Transverse colon (tissue), 4 donors: ENCODE measurements at places on chromosomes 7 and 10.

DNA sequence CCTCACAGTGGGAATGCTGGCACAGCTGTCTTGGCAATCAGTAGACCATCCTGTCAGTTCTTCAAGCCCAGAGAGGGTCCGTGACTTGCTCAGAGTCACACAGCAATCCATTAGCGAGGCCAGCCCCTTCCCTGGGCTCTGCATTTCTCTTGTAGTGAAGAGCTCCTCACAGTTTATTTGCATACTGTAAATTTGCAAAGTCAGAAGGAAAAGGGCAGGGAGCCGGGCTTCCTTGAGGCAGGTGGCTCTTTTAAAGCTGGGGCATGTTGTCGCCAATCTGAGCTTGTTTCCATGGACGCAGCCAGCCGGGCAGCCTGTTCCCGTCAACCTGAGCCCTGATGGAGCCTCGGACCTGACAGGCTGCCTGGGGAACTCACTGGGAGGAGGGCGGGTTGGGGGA is 123.4 kb downstream of the CUX1 start:
- H3K4me1 ChIP-seq = peaks cover 46% of the 10 kb centered on the region
- peak; percentile 63 for DNase-seq
- no peak overlapping the region for H3K4me3 ChIP-seq
- H3K27ac ChIP-seq = peak overlapping the region; percentile 90
- H3K36me3 ChIP-seq = no peaks in the 10 kb centered on the region
- H3K27me3 ChIP-seq = no peaks in the 10 kb centered on the region

DNA sequence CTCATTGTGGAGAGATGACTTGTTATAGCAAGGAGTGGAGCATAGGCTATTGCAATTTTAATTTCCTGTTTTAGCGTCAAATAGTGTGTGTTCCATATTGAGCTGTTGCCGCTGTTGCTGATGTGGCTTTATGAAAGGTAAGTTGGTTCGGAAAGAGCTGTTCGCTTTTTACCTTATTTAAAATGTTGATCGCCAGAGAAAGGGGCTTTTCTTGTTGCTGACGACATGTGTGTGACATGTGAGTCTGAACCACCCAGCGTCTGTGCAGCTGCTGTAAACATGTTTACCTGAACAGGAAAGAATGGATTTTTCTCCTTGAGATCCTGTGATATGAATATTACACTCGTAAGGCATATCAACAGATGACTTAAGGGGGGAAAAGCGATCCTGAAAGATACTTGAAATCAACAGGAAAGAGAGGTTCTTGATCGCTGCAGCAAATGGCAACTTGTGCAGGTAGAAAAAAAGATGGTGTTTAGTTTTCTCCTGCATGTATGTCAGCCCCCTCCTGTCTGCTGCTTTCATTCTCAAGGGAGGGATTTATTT is 2.5 kb downstream of the ZEB1 start:
- peak overlapping the region; percentile 64 for H3K4me3 ChIP-seq
- no peaks in the 10 kb centered on the region for H3K4me1 ChIP-seq
- peaks cover 41% of the 10 kb centered on the region for H3K27me3 ChIP-seq
- peak overlapping the region; percentile 94 for H3K27ac ChIP-seq
- DNase-seq = peak; percentile 7
- H3K36me3 ChIP-seq = no peaks in the 10 kb centered on the region

DNA sequence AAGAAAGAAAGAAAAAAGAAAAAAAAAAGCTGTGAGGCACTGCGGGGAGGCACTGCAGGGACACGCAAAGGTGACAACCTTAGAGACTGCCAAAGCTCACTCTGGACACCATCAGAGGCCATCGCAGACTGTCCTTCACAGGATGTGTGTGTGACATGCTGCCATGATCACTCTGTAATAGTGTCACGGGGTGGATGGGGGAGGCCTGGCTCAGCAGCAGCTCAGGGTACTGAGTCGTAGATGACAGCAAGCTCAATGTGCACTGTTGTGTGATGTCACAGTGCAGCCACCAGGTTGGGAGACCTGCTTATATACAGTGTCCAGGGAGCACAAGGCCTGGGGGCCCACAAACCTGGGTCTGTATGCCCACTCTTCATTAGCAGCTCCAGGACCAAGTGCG is 83.3 kb downstream of the SLIT1 start:
- no peak overlapping the region for H3K4me3 ChIP-seq
- no peaks in the 10 kb centered on the region for H3K36me3 ChIP-seq
- H3K27me3 ChIP-seq = peaks cover 10% of the 10 kb centered on the region
- no peak overlapping the region for H3K27ac ChIP-seq
- H3K4me1 ChIP-seq = no peaks in the 10 kb centered on the region
- DNase-seq = no peak

GRCh38 chr7:3950249-3950648 is 649.2 kb downstream of the SDK1 start:
- no peaks in the 10 kb centered on the region for H3K27me3 ChIP-seq
- no peak overlapping the region for H3K27ac ChIP-seq
- H3K4me1 ChIP-seq = no peaks in the 10 kb centered on the region
- no peak overlapping the region for H3K4me3 ChIP-seq
- H3K36me3 ChIP-seq = no peaks in the 10 kb centered on the region

DNA sequence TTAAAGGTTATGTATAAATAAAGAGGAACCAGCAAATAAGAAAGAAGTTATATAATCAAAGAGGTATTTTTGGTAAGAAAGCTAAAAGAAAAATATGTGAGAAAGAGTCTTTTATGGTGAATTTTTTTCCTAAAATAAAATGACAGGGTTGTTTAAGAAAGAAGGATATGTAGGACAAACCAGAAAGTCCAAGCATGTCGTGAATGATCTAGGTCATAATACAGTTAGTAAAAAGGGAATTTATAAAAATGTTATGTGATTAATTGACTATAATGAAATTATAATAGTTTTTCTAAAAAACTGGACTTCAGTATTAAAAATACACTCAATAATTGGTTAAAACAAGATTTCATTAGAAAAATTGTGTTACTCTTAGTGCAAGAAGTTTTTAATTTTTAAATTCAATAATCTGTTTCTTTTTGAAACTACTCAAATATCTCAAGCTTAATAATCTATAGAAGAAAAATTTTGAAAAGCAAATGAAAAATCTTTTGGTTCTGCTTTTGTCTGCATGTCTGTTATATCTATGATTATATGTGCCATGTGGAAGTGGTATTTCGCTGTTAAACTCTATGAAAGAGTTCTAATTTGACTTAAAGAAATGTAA is 23.3 kb downstream of the AVL9 start:
- H3K27me3 ChIP-seq = no peaks in the 10 kb centered on the region
- H3K4me1 ChIP-seq = peaks cover 14% of the 10 kb centered on the region
- H3K27ac ChIP-seq = no peak overlapping the region
- DNase-seq = no peak
- H3K4me3 ChIP-seq = no peak overlapping the region

DNA sequence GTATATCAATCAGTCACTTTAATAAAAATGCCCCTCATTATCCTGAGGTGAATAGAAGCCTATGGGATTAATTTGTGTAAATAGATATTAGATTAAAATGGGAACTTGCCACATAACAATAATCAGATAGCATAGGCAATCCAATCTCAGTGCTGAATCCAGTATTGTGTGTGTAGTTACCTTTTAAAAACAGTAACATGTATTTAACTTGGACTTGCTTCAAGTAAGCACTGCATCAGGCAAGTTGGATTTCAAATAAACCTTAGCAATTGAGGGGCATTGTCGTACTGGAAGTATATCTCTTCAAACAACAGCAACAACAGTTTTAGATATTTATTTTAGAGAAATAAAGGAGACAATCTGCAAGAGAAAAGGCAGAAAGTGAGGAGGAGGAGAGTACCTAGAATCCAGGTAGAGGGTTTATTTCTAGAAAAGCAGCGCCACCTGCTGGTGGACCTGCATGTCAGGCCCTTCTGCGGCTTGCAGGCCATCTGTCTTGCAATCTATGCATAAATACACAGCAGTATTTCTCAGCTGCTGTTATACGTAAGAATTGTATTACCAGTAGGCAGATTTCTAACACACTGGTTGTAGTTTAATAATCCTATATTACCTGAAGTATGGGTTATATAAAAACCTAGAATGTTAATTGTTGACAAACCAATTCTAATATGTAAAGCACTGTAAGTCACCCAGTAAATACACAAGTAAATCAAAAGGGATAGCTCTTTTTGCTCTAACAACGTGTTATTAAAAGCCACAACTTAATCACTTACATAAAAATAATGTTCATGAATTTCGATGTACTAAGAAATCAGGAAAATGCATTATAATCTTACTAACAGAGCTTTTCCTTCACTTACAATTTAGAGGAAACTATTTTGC is 652.8 kb downstream of the KCNMA1 start:
- no peaks in the 10 kb centered on the region for H3K36me3 ChIP-seq
- H3K27me3 ChIP-seq = no peaks in the 10 kb centered on the region
- H3K4me3 ChIP-seq = no peak overlapping the region
- DNase-seq = peak; percentile 80
- no peak overlapping the region for H3K27ac ChIP-seq
- H3K4me1 ChIP-seq = no peaks in the 10 kb centered on the region

GRCh38 chr10:49650724-49651034 is 28.8 kb upstream of the C10orf53 start:
- H3K4me3 ChIP-seq = no peak overlapping the region
- no peaks in the 10 kb centered on the region for H3K36me3 ChIP-seq
- H3K27ac ChIP-seq = no peak overlapping the region
- no peaks in the 10 kb centered on the region for H3K27me3 ChIP-seq
- no peaks in the 10 kb centered on the region for H3K4me1 ChIP-seq
